Central memory CD4-positive, alpha-beta T cell (primary cell): ENCODE measurements at places on chromosomes 16 and 17.
A peak's percentile ranks its signal among the peaks of the same experiment; 100 is the strongest.

DNA sequence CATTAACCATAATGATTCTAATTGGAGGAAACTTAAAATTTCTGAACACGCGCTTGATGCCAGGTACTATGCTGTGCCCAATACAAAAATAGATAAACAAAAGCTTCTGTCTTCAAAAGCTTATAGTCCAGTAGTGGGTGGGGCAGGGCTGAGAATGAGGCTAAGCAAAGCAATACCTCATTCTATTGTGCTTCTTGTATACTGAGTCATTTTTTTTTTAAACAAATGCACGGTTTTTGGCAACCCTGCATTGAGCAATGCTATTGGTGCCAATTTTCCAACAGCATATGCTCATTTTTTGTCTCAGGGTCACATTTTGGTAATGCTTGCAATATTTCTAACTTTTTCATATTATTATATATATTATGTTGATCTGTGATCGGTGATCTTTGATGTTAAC, 34.7 kb upstream of the HNF1B start:
- no peak for DNase-seq

DNA sequence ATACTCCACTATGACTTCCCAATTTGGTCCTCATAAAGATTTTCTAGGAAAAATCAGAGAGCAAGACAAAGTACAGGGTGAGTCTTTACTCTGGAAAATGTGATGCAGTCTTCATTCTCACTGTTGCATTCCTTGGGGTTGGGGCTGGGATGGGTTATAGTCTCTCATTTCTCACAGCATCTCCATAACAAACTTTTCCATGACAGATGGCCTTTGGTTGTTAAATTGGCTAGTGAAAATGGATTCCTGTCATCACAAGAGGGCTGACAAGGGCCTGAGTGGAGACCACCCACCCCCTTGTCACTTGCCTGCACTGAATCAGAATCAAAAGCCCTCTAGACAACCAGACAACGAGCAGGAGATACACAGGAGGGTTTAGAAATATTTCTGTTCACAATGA, 174.6 kb downstream of the AATF start:
- no peak for DNase-seq

- peak; percentile 17 for DNase-seq
Measured at GRCh38 chr16:57186872-57187854, 1.0 kb downstream of the RSPRY1 start.

GRCh38 chr17:7041607-7042500, 2.0 kb downstream of the SLC16A11 start:
- DNase-seq = no peak

DNA sequence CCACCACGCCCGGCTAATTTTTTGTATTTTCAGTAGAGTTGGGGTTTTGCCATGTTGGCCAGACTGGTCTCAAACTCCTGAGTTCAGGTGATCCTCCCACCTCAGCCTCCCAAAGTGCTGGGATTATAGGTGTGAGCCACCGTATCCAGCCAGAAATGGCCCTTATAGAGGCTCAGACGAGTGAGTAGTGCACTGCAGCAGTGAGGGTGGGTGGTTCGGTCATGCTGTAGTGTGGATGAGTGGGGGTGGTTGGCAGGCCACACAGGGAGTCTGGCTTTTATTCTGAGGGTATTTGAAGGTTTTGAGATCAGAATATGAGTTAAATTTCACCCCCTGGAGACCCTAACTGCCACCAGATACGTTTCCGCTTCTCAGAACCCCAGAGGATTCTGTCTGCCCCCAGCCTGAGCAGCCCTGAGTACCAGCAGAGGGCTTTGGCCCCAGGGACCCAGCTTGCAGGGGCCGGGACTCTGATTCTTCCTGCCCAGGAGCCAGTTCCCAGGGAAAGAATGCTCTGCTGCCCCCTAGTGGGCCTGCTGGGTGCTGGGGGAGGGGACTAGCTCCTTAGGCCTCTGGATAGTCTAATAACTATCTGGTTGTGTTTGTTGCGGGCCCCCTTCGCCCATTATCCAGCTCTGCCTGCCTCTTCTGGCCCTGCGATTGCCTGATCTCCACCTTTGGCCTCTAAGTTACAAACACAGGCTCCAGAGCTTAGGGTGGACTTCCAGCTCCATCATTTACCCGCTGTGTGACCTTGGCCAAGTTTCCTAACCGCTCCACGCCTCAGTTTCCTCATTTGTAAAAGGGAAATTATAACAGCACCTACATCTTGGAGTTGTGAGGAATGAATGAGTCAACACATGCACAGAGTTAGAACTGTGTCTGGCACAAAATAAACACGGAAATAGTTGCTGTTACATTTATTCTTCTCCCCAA, 2.0 kb downstream of the ZNF771 start:
- peak; percentile 85 for DNase-seq

DNA sequence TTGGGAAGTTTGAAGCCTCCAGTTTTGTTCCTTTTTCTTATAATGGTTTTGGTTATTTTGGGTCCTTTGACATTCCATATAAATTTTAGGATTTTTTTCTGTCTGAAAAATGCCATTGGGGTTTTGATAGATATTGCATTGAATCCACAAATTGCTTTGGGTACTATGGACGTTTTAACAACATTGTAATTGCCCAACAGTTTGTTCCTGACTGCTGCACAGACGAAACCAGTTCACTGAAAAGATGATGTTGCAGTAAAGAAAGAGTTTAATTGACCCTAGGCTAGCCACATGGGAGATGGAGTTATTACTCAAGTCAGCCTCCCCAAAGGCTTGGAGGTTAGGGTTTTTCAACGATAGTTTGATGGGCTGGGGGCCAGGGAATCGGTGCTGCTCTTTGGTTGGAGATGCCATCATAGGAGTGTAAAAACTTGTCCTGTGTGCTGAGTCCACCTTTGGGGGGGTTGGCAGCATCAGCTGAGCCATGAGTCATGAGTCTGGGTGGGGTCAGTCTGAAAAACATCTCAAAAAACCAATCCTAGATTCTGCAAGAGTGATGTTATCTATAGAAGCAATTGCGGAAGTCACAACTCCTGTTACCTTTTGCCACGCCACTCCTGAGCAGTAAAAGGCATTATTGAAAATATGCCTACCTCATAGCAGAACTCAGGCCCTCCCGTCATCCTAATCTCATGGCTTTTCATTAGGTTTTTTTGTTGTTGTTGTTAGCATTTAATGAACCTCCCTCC, 2.7 kb upstream of the PRSS41 start:
- no peak for DNase-seq

- DNase-seq = no peak
Measured at GRCh38 chr16:57531635-57532265, 4.6 kb downstream of the CCDC102A start.

- DNase-seq = no peak
Measured at GRCh38 chr17:81302861-81303333, 7.8 kb upstream of the SLC38A10 start.

DNA sequence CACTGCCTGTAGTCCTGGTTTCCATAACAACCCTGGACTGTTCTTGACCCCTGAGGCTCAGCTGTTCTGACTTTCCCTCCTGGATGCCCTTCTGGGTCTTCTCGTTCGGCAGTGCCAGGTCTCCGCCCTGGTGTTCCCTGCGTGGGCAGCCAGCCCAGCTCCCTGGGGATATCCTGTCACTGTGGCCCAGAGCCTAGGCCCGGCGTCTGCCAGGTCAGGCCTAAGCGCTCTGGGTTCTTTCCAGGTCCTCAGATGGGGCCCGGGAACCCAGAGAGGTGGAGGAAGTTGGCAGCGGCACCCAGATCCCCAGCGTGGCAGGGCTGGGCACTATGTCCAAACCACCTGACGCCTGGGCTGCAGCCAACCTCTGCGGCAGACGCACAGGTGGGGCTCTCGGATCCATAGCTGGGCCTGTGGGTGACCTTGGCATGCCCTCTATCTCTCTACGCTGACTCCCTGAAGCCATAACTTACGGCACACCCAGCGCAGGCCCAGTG, 12.5 kb upstream of the ATP2A3 start:
- DNase-seq = no peak

DNA sequence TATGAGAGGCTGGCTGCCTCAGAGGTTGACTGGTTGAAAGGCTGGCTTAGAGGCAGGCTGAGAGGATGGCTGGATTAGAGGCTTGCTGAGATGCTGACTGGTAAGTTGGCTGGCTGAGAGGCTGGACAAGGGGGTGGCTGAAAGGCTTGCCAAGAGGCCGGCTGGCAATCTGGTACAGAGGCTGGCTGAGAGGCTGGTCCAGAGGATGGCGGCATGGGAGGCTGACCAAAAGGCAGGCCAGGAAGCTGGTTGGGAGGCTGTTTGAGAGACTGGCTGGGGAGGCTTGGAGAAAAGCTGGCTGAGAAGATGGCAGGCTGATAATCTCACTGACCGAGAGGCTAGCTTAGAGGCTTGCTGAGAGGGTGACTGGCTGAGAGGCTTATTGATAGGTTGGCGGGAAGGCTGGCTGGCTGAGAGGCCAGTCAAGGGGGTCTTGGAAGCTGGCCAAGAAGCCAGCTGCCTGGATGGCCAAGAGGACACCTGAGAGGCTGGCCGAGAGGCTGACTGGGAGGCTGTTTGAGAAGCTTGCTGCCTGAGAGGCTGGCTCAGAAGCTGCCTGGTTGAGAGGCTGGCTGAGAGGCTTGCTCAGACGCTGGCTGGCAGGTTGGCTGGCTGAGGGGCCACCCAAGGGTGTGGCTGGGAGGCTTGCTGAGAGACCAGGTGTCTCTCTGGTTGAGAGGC, 34.2 kb upstream of the ACSM2B start:
- DNase-seq = no peak

DNA sequence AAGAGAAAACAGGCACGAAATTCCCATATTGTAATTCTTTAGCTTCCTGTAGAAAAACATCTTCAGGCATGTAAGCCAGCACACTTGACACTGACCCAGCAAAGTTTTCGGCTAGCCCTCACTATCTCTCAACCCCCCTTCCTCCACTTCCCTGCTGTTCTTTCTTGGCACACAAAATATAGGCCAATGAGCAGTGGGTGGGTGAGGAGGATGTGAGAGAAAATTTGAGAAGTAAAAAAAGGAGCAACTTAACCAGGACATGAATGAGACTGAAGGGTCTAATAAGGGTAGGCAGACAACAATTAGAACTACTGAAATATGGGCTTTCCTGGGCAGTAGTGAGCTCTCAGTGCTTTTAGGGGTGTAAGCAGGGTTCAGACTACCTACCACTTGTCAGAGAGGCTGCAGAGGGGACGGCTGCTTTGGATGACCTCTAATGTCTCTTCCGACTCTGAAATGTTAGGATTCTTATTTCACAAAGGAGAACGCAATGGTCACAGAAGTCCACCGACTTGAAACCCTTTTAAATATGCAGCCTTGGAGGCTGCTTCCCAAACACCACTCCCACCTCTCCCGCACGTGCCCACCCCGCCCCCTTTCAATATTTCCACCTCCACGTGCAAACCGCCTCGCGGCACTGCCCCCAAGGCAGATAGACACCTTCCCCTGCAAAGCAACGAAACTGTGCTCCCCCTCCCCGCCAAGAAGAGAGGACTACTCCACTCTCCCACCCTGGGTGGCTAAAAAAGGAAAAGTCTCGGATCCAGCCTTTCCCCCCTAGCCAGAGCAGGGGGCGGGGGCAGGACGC, 889 bp downstream of the MBTD1 start:
- DNase-seq = no peak

DNA sequence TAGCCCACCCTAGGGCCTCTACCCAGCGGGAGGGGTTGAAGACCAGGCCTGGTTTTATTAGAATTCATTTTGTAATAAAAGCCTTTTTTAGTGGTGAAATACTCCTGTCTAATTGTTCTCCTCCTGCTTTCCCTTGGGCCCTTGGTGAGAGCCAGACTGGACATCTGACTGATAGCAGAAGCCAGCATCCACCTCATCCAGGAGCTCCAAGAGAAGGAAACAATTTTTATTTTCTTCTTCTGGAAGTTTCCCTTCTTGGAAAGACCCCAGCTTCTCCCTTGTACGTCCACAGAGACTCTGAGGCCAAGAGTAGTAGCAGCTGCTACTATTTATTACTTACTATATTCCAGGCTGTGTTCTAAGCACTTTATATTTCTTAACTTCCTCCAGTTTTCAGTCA, 4.0 kb upstream of the PHKG2 start:
- DNase-seq = no peak

GRCh38 chr17:39110435-39111136, 40.9 kb downstream of the PLXDC1 start:
- no peak for DNase-seq

DNA sequence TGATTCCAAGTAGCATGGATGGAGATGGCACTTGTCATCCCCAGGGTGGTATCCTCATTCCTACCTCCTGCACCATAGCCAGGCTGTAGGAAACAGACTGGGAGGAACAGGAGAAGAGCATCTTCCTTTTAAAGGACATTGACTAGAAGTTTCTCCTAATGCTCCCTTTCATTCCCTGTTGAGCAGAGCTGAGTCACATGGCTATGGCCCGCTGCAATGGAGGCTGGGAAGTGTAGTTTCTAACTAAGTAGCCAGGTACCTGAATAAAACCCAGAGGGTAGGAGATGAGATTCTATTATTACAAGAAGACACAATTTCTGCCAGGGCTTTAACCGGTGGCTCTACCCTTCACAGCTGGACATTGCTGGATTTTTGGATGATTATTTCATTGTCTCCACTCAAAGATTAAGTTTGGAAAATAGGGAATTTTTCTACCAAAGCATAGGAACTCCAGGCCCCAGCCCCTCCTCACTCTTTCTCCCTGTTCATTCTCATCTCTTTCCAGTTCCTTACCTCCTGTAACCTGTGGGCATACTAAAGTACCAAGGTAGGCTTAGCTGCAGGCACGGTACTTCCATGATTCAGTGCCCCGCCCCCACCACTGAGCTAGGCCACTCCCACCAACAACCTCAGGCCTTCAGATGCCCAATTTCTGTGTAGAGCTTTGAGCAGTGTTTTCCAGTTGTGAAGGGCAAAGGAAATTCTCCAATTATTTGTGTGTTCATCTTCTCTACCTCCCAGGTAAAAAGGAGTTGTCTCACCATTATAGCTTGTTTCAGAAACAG, 378.3 kb downstream of the CDH13 start:
- DNase-seq = no peak

- DNase-seq = no peak
Measured at GRCh38 chr16:11059588-11059987, 115.2 kb downstream of the CLEC16A start.

DNA sequence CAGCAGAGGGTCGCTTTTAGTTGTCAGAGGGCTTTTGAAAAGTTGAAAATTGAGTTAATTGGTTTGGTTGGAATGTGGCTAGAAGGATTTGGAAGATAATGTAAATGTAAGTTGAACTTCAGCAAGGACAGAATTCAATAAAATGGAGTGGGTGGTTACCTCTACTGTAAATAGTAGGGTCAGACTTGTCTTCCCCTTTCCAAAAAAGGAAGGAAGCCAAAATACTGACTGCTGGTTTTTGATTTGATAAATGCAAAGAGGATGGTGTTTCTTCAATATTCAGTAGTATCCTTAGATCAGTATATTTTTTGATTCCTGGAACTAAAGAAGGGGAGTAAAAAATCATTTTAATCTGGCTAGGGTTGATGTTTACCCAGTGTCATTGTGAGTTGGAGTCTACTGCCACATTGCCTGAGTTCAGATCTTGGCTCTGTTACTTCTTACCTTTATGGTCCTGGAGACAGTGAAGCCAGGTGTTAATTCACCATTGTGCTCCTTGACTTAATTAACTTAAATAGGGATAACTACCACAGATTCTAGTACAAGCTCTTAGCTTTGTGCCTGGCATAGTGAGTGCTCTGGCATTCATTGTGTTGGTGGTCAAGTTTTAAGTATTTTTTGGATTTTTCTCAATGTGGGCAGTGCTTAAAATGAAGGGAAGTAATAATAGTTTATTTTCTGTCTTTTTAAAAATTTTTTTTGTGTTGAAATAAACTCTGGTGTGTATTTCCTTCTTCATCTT, 4.4 kb downstream of the HAPSTR1 start:
- DNase-seq = no peak

- DNase-seq = no peak
Measured at GRCh38 chr16:30352488-30353401, 2.4 kb downstream of the CD2BP2 start.
